ENCODE measurements at places on chromosomes 7 and 10.
A peak's percentile ranks its signal among the peaks of the same experiment; 100 is the strongest.

- no peak for DNase-seq
Observed at GRCh38 chr7:132475037-132475668, 101.1 kb downstream of the PLXNA4 start.

- DNase-seq: no peak
Observed at GRCh38 chr10:79028451-79029010, 40.2 kb upstream of the ZMIZ1 start.

- no peak for DNase-seq
Observed at GRCh38 chr7:100875356-100875751, 451 bp downstream of the SRRT start.

- no peak for DNase-seq
Observed at GRCh38 chr7:39709768-39710311, 86.5 kb downstream of the RALA start.

DNA sequence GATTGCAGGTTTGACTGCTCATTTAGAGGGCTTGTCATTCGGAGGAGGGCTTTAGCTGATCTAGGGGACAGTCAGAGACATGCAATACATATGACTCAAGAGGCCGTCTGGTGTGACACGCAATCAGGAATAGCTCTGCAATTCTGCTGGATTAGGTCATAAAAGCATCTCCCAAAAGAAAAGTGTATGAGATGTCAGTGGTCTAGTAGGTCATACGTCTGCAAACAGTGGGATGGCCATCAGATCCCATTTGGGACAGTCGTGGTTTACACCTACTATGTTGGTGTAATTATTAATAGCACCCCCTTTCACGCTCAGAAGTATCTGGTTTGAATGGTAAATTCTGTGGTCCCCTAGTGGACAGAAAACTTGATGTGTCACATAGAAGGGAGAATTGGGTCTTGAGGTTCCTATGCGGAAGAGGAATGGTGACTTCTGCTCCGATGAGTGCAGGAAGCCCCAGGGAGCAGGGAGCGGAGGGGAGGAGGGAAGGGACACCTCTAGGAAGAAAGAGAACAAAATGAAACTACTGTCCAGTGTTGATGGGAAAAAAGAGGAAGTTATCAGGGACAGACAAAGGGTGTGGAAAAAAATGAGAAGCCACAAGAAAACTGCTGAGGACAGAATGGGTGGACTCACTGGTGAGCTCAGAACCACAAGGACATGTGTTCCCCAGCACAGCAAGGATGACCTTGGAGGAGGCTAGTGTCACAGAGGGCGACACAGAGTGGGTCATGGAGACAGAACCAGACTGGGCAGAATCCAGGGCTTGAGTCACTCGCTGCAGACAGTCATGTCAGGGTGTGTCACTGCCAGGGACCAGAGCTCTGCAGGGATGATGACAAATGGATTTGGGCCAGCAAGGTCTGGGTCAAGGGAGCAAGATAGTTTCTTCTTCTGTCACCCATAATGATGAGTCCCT, 59.9 kb downstream of the MAP3K8 start:
- no peak for DNase-seq

DNA sequence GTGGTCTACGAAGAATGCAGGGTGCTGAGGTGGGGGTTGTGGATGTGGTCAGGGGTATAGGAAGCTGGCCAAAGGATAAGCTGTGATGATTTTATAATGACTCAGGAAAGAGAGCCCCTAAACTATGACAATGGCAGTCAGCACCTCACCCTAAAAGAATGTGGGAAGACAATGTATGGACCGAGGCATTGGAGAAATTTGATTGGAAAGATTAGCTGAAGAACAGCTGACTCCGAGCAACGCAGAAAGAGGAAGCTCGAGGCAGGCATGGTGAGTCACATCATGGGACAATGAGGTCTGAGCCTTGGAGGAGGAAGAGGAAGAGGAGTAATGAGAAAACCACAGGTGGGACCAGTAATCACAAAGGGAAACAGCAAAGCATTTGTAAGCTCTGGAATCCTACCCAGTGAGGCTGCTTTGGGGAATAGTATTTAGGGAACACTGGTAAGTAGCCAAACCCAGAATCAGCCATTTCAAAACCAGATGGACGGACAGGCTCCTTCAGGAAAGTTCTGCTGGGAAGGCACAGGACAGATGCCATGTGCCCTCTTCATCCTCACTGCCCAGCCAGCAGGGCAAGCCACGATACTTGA, 295.4 kb downstream of the PRPF18 start:
- DNase-seq: no peak

DNA sequence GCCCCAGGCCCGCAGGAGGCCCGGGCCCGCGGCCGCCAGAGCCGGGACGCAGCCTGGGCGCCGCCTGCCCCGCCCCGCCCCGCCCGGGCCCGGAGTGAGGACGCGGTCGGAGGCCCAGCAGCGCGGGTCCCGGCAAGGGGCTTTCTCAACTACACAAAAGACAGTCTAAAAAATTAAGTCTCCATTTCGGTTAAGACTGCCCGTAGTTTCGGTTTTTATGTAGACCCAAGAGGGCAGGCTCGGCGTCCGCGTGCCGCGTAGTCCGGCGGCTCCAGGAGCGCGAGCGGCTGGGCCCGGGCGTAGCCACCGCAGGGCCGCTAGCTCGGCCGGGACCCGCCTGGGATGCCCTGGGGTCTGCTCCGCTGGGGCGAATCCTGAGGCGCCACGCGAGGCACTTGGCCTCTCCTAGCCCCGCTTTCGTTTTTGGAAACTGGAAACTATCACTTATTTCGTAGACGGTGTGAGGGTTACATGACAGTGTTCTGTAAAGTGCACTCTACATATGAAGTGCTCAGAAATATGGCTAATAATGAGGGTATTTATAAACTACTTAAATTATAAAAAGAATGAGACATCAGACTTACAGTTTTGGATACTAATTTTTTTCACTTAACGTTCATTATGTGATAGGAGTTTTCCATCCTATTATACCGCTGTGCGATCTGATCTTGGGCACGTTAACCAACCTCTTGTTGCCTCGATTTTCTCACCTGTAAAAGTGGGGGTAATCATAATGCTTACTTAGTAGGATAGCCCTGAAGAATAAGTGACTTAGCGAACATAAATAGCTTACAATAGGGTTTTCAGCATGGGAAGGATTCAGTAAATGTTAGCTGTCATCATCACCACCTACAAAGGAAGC, 573 bp downstream of the BLVRA start:
- no peak for DNase-seq

DNA sequence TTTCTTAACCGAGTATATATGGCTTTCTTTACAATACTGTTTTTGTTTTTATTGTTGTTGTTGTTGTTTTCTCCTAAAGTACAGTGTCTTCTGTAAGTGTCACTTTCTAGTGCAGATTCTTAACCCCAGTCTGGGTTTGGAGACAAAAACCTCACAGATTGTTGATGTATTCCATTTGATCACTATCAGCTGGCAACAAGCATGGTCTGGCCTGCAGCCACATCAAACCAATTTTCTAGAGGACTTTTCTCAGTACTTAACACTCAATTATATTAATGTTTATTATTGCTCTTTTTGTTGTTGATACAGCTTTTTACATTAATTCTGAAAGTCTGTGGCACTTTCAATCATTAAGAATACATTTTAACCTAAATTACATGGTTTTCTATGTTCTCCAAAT, 17.1 kb downstream of the LRRN3 start:
- peak; percentile 33 for DNase-seq

GRCh38 chr10:106582291-106582690, 582.2 kb downstream of the SORCS1 start:
- no peak for DNase-seq

DNA sequence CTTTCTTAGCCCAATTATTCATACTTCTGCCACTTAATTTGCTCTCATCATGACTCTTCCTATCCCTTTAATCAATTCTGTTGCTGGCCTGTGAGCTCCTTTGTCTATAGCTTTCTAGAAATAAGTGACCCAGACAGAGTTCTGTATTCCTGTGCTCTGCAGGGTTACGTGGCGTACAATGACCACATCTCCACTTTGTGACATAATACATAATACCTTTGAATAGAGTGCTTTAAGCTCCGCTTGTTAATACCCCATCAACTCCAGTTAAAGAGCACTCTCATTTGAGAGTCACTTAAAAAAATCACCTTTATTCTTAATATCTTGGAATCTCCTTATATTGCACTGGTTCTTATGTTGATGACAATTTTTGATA, 619.0 kb downstream of the PARD3 start:
- no peak for DNase-seq

- DNase-seq: no peak
Observed at GRCh38 chr10:98748298-98748697, 301.6 kb upstream of the HPS1 start.

DNA sequence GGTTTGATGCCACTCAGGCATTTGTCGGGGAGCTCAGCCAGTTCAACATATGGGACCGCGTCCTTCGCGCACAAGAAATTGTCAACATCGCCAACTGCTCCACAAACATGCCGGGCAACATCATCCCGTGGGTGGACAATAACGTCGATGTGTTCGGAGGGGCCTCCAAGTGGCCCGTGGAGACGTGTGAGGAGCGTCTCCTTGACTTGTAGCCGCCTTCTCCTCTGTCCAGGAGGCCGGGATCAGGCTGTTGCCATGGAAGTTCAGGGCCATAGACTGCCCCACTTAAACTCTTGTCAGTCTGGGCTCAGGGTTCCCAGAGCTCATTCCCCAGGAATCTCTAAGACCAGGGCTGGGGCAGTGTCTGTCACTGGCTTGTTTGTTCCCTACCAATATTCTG, 11.3 kb downstream of the NPTX2 start:
- DNase-seq: no peak

DNA sequence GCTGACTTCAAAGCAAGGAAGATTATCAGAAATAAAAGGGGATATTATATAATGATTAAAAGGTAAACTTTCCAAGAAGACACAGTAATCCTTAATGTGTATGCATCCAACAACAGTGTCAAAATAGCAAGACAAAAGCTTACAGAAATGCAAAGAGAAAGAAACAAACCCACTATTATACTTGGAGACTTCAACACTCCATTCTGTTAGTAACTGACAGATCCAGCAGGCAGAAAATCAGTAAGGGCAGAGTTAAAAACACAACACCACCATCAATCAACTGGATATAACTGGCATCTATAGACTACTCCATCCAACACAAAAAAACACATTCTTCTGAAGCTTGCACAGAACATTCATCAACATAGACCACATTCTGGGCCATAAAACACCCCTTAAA, 103.8 kb downstream of the OR13A1 start:
- no peak for DNase-seq

DNA sequence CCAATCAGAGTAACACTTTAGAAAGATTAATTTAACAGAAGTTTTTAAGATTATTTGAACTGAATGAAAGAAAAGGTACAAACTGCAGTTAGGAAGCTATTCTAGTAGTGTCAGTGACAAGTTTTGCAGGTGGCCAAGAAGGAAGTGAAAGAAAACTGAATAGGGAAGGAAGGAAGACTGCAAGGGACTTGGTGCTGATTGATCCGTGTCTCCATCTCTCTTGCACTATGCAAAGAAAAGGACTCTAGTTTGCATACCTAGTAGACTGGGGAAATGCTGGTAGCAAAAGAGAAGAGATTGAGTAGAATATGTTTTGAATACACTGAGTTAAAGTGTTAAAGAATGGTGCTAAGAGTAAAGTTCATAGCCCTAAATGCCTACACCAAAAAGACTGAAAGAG, 33.0 kb downstream of the OR6V1 start:
- no peak for DNase-seq

GRCh38 chr10:98519841-98520240, 73.1 kb upstream of the HPS1 start:
- no peak for DNase-seq

DNA sequence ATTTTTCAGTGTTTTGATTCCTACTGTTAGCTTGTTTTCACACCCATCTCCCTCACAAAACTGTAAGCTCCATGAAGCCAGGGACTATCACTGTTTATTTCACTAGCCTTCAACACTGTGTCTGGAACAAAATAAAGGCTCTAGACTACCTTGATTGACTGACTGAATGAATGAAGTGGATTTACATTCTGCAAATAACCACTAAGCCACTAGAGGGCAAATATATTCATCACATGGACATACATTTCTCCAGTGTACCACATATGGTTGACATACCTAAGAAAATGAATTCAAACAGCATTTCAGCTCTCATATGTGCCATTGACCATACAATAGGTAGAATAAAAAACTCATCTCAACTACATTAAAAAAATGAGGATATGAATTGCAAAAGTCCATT, 185.9 kb downstream of the RAB11FIP2 start:
- DNase-seq: no peak

- no peak for DNase-seq
Observed at GRCh38 chr7:101058355-101058754, 26.9 kb upstream of the TRIM56 start.

DNA sequence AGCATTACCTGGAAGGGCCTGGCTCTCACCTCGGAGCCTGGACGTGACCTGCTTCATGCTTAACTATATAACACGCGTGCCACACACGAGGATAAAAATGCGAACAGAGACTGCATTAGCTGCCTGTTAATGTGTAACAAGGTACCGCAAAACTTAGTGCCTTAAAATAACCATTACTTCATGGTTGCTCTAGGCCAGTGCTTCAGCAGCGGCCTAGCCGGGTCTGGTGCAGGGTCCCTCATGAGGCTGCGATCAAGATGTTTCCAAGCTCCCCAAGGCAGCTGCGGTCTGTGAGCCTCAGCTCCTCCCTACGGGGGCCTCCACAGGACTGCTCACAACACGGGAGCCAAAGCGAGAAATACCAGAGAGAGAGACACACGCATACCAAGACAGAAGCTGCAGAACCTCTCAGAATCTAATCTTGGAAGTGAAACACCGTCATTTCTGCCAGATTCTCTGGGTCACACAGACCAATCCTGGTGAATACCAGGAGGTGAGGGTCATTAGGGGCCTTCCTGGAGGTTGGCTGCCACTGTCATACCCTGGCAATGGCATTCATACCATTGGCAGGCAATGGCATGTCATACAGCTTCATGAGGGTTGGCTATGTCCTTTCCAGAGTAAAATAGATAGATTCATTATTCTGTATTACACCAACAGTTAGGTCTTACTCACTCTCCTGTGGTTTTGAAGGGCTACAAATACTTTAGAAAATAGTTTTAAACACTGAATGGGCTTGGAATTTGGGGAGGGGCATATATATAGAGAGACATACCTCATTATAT, 94.5 kb downstream of the HIPK2 start:
- no peak for DNase-seq

- no peak for DNase-seq
Observed at GRCh38 chr7:36281945-36282717, 107.5 kb upstream of the ANLN start.

GRCh38 chr10:89554433-89554832, 19.0 kb upstream of the SLC16A12 start:
- DNase-seq: no peak

GRCh38 chr10:5518143-5518542, 6.6 kb upstream of the CALML3 start:
- DNase-seq: peak; percentile 79

DNA sequence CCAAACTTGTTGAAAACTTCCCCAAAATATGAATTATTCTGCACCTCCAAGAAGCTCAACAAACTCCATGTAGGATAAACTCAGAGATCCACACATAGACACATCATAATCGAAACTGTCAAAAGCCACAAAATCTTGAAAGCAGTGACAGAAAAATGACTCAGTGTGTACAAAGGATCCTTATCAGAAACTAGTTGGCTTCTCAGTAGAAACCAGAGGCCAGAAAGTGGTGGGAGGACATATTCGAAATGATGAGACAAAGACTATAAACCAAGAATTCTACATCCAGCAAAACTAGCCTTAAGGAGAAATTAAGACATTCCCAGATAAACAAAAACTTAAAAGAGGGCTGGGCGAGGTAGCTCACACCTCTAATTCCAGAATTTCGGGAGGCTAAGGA, 38.5 kb downstream of the MCMBP start:
- DNase-seq: no peak

- no peak for DNase-seq
Observed at GRCh38 chr7:74665296-74665938, 7.9 kb downstream of the GTF2I start.

All from NCI-H774 (cell line).